Right forelimb (tissue), 1 donor: ENCODE measurements at places on chromosomes 1 and 21.

DNA sequence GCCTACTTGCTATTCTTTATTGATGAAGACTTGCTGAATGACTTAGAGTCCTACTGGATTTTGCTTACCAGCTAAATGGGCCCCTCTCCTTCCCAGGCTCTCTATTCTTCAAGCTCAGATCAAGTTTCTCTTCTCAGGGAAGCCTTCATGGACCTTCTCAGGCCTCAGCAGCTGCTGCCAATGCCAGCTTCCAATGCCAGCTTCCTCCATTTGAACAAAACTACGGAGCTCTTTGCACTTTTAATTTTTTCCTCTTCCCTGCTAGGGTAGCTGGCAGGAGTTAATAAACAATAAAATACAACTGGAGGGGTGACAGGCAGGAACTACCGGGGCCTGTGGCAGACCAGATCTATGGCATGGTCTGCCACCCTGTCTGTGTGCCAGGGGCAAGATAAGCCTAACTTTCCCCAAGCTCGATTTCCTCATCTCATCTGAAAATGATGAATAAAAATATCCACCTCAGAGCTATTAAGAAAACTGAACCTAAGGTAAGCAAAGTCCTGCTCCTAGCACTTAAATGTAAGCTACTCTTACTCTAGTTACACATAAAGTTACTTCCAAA lies 995 bp upstream of the IPO13 start:
- DNase-seq: no peak

DNA sequence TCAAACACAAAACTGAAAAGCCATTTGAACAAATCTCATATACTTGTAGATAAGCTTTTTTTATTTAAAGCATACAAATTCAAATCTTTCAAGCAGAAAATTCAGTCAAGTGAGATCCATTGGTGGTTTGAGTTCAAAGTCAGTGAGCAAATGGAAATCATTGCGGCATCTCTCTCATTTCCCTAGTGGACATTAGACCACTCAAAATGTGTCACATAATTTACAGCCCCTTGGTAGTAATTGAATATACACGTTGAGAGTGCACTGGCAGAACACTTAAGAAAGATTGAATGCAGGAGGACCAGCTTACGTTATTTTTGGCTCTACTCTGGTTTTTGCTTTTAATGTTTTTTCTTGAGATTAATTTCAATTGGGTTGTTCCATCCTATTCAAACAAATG lies 633.7 kb downstream of the USP25 start:
- no peak for DNase-seq

GRCh38 chr1:172375211-172375631 lies 45.3 kb upstream of the C1orf105 start:
- no peak for DNase-seq

DNA sequence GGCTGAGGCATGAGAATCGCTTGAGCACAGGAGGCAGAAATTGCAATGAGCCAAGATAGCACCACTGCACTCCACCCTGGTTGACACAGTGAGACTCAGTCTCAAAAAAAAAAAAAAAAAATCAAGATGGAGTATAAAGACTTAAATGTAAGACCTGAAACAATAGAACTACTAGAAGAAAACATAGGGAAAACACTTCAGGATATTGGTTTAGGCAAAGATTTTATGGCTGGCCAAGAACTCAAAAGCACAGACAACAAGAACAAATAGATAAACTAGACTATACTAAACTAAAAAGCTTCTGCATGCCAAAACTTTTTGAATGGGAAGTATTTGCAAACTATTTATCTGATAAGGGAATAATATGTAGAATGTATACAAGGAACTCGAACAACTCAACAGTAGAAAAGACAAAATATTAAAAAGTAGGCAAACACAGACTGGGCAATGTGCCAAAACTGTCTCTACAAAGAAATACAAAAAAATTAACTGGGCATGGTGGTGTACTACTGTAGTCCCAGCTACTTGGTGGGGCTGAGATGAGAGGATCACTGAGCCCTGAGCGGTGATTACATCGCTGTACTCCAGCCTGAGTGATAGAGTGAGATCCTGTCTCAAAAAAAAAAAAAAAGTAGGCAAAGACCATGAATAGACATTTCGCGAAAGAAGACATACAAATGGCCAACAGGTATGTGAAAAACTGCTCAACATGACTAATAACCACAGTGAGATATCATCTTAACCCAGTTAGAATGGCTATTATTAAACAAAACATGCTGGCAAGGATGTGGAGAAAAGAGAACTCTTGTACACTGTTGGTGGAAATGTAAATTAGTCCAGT lies 25.3 kb downstream of the DTL start:
- no peak for DNase-seq

- no peak for DNase-seq
These were observed 21.1 kb downstream of the TFAP2E start for GRCh38 chr1:35594005-35594760.

GRCh38 chr1:150621497-150622302 lies 7.7 kb downstream of the ENSA start:
- no peak for DNase-seq

- DNase-seq: no peak
These were observed 32.0 kb downstream of the DNAJC6 start for GRCh38 chr1:65341381-65341780.

DNA sequence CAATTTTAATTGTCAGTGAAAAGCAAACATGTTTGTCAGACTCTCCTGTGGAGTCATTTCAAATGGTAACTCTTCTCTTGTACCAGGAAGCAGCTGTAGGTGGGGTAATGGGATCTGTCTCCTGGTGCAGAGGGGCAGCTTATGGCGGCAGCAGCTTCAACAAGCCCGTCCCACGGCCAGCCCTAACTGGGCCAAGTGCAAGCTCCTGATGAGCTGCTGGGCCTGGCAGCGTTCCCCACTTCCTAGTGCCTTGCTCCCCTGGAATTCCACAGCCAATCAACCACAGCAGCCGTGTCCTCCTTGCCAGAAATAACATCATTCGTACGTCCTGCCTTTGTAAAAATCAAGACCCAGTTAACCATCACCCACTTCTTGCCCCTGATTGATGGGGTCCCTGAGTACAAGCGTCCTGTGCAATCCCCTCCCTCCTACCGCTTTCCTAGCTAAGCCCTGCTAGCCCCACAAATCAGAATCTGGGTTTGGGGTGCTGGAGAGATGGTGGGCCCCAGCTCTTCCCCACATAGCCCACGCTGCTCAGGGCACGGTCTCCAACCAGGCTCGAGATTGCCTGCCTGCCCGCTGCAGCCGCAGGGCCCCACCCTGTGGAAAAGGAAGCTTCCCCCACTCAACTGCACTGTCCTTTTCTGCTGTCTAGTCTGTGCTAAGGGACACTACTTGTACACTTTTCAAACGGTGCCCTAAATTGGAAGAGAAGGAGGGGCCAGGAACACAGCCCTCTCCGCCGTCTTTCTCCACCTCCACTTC lies 61.2 kb downstream of the TOR1AIP2 start:
- peak; percentile 68 for DNase-seq

- no peak for DNase-seq
These were observed 27.5 kb upstream of the NCAM2 start for GRCh38 chr21:20970691-20971090.

DNA sequence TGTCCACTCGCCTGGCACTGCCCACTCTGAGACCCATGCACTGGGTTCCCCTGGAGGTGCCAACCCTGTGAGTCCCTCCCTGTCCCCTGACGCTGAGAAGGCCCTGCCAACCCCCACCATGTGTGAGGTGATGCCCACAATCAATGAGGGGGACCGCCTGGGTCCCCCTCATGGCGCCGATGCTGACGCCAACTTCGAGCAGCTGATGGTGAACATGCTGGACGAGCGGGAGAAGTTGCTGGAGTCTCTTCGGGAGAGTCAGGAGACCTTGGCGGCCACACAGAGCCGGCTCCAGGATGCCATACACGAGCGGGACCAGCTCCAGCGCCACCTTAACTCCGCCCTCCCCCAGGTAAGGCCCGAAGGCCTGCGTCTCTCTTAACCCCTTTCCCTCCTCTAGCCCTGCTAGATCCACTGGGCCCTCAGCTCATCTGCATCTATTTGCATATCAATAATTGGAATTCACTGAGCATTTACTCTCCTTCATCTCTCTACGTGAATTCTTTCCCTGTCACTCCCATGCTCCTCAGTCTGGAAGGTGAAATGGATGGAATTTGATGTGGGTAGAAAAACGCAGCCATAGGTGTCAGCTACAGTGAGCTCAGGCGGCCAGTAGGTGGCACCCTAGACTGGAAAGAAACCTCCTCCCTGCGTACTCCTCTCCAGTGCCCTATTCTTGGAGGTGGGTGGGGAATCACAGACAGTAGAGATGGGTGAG lies 12.8 kb downstream of the PPFIA4 start:
- DNase-seq: peak; percentile 77

DNA sequence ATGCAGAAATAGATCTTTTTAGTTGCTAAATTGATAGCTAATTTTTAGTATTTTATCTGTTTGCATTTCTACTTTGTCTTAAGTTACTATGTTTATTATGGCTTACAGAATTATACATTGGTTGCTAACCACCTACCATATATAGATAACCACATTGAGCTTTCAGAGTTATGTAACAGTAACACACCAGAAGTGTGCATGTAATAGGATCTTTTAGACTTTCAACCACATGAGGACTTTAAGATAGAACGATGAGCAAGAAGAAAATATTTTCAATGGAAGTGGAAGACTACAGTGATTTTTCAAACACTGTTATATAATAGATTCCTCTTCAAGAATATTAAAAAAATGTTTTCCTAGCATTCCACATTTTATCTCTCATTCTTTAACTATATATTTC lies 28.8 kb downstream of the TOR1AIP1 start:
- DNase-seq: no peak

DNA sequence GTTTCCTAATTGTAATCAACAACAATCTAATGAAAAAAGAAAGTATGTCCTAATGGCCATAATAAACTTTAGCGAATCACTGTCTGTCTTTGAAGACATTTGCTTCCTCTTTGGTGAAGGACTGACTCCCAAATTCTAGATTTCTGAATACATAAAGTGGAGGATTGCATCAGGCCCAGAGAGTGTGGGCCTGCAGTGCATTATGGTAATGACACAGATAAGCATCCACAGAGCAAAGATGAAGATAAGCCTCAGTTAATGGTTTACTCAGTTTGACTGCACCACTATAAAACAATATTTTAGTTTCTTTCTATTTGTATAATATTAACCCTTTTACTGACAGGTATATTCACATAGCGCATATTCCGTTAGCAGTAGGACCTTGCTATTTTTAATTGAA lies 365.5 kb downstream of the KCTD3 start:
- DNase-seq: no peak
